ENCODE measurements at places on chromosomes 2 and 18.

DNA sequence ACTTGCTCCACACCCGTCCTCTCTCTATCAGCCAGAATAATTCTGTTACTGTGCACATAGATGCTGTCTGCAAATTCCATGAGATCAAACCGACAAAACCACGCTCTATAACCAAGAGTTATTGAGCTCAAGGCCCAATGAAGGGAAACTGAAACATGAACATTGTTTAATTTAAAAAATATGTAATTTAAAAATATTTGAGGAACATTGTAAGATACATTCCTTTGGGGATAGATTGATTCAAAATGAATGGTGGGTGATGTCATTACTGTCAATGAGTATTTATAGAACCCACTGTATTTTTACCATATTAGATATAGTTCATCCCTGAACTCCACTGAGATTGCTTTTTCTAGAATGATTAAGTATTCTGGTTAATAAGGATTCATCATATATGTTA, 50.4 kb downstream of the NCKAP5 start:
- H3K27ac ChIP-seq, result no peak overlapping the region
- H3K4me1 ChIP-seq, result no peaks in the 10 kb centered on the region
- H3K4me3 ChIP-seq, result no peak overlapping the region
- no peak for DNase-seq

DNA sequence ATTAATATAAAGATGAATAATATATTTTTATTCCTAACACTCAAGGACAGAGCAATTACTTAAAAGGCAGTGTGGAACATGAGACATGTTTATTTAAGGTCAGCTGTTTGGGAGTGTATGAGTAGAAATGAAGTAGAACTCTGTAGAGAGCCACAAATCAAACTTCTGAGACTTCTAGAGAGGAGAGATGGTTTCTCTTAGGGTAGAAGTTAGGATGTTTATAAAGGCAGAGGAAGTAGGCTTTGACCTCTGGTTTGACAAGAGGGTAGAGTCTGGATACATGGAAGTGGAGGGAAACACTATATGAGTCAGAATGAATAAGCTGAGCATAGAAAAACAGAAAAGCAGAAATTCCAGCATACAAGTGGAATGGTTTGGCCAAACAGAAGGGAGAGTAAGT, 262.1 kb upstream of the KLHL14 start:
- no peak overlapping the region for H3K4me3 ChIP-seq
- H3K27ac ChIP-seq, result no peak overlapping the region
- H3K27me3 ChIP-seq, result no peaks in the 10 kb centered on the region
- H3K36me3 ChIP-seq, result no peaks in the 10 kb centered on the region
- H3K4me1 ChIP-seq, result no peaks in the 10 kb centered on the region

DNA sequence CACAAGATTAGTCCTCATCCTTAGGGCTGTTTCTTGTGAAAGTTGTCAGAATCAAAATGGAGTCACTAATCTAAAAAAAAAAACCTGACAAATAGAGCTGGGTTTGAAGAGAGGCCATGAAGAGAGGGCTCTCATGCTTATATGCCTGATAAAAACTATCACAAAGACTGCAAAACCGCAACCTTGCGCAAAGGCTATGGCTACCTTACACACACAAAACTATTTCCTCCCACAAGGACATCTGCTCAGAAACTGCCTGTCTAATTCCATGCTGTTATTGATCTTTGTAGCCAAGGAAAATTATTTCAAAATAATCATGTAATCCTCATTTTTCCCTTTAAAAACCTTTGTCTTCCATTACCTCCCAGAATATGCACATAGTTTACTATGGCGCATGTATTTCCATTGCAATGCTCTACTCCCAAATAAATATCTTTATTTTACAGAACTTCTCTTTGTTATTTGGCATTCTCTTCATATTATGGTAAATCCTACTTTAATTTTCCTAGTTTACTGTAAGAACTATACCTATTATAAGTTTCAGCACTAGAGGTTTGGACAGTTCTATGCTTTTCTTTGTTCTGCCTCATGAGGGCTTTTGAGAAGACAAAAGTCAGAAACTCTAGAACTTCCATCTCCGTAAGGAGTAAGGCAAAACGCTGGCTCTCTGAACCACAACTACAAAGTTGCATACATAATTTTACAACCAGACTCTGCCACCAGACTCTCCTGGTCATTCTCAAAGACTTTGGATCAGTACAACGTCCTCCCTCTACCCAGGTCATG, 9.6 kb upstream of the DPYSL5 start:
- no peaks in the 10 kb centered on the region for H3K36me3 ChIP-seq
- no peak overlapping the region for H3K27ac ChIP-seq
- peaks cover 24% of the 10 kb centered on the region for H3K27me3 ChIP-seq
- no peak overlapping the region for H3K4me3 ChIP-seq
- no peaks in the 10 kb centered on the region for H3K4me1 ChIP-seq
- DNase-seq, result no peak

DNA sequence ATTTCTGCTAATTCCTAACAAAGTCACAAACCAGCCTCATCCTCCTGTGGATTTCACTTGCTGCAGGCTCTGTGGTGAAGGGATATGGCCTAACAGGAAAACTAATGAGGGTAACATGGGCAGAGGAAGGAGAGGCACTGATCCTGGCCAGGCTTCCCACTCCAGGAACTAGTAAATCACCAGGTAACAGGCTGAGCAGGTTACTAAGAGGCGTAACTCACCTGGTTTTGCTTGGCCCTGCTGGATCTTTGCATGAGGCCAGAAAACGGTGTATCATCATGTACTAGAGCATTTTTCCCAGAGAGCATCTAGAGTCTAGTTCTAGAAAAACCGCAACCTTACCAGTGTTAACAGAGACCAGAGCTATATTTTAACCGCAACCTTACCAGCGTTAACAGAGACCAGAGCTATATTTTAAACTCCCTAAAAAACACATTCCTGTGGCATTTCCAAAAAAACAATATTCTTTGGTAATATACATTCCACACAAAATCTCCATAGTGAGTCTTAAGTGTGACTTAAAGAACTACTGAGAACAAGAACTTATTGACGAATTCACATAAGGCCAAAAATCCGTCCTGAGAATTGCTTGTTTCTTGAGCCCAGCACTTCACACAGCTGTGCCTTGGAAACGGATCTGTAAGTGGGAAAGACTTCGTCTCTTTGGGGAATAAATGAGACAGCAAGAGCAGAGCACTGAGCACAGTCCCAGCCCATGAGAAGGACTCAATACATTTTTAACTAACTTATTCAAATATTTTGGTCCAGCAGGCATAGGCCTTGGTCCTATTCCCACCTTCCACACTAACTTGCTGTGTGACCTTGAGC, 43.4 kb downstream of the DPP4 start:
- no peak overlapping the region for H3K27ac ChIP-seq
- no peak overlapping the region for H3K4me3 ChIP-seq
- DNase-seq, result no peak
- H3K36me3 ChIP-seq, result peaks cover 33% of the 10 kb centered on the region

GRCh38 chr2:39246382-39246980, 2.7 kb upstream of the CDKL4 start:
- H3K36me3 ChIP-seq, result peaks cover 14% of the 10 kb centered on the region
- no peaks in the 10 kb centered on the region for H3K27me3 ChIP-seq
- no peak overlapping the region for H3K4me3 ChIP-seq
- H3K27ac ChIP-seq, result no peak overlapping the region
- DNase-seq, result no peak

DNA sequence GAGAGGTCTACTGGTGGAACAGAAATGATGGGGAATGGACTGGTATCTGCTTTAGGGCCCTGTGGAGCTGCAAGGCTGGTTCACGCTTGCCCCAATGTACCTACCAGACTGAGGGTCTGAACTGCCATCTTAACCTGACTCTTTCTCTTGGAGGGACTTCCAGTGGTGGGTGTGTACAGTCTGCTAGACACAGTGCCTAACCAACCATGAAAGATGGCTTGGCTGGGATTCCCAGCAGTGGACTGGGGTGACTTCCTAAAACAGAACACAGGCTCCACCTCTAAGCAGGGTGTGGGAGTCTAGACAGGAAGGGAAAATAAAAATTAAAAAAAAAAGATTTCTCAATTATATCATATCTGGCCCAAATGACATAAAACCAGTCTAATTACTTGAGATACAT, 25.5 kb upstream of the MYO3B start:
- DNase-seq, result no peak
- H3K4me3 ChIP-seq, result no peak overlapping the region
- no peaks in the 10 kb centered on the region for H3K4me1 ChIP-seq
- H3K36me3 ChIP-seq, result no peaks in the 10 kb centered on the region
- H3K27me3 ChIP-seq, result peaks cover 4% of the 10 kb centered on the region

- H3K27ac ChIP-seq, result no peak overlapping the region
- no peaks in the 10 kb centered on the region for H3K36me3 ChIP-seq
- peaks cover 2% of the 10 kb centered on the region for H3K27me3 ChIP-seq
- no peaks in the 10 kb centered on the region for H3K4me1 ChIP-seq
Measured at GRCh38 chr18:6759579-6759978, 30.1 kb downstream of the ARHGAP28 start.

DNA sequence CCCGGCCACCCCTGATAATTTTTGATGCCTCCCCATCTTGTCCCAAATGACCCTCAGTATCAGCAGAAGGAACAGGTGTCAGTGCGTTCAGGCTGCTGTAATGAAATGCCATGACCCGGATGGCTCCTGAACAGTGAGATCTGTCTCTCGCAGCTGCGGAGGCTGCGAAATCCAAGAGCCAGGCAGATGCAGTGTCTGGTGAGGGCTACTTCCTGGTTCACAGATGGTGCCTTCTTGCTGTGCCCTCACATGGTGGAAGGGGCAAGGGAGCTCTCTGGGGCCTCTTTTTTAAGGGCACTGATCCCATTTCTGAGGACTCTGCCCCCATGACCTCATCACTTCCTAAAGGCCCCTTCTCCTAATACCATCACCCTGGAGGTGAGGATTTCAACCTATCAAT, 152.2 kb downstream of the TWIST2 start:
- H3K4me1 ChIP-seq, result no peaks in the 10 kb centered on the region
- DNase-seq, result no peak
- no peaks in the 10 kb centered on the region for H3K36me3 ChIP-seq
- no peak overlapping the region for H3K4me3 ChIP-seq

DNA sequence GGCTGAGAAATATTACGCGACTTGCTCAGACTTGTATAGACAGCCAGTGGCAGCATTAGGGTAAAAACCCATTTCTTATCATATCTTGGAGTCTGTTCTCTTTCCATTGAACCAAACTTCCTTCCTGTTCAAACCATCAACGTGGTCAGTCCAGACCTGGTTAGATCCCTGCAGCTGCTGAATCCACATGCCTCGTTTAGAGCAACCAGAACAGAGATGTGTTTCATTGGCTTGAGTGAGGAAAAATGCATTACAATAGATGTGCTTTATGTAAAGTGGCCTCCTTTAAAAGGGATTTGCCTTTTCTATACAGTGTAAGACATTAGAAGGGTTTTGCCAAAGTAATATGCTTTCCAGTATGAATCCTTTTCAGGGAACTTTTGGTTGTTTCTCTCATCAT, 232.4 kb downstream of the MEIS1 start:
- H3K27me3 ChIP-seq, result no peaks in the 10 kb centered on the region
- H3K4me1 ChIP-seq, result no peaks in the 10 kb centered on the region
- H3K4me3 ChIP-seq, result no peak overlapping the region
- H3K36me3 ChIP-seq, result no peaks in the 10 kb centered on the region

- no peak for DNase-seq
- H3K4me3 ChIP-seq, result no peak overlapping the region
- no peaks in the 10 kb centered on the region for H3K36me3 ChIP-seq
- H3K27me3 ChIP-seq, result no peaks in the 10 kb centered on the region
Measured at GRCh38 chr2:182330451-182331305, 96.2 kb downstream of the PDE1A start.

DNA sequence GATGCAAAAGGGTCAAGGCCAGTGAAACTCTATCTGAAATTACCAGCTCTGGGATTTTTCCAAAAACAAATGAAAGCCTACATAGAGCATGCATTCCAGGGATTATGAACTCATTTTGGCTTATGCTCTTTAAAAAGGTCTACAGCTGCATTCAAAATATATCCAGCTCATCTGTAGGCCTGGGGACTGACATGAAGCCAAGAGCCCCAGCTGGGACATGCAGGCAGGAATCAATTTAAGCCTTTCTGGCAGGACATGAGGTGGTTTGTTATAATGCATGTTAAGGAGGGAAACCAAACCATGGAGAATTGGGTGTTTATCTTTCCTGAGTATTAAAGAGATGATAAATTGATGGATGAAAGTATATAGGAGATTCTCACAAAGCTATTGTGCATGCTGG, 164.5 kb downstream of the RBM43 start:
- H3K27me3 ChIP-seq, result peaks cover 2% of the 10 kb centered on the region
- DNase-seq, result no peak
- H3K36me3 ChIP-seq, result no peaks in the 10 kb centered on the region
- no peaks in the 10 kb centered on the region for H3K4me1 ChIP-seq

DNA sequence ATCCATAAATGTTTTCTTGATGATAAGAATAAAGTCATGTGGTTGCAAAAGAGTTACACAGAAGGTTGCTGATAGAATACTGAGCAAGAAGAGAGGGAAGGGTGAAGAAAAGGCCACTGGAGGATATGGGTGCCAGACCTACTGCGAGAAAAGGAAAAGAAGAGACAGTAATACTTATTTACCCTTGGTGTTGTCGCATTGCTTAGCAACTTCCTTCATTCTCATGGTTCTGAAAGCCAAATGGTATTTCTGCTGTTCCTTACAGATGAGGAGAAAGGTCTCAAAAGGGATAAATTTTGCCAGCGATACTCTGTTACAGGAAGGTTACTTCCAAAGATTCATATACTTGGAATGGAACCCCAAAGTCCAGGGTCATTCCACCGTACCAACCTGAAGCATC, 62.5 kb downstream of the LHCGR start:
- H3K4me1 ChIP-seq, result no peaks in the 10 kb centered on the region
- no peak for DNase-seq
- H3K4me3 ChIP-seq, result no peak overlapping the region
- H3K36me3 ChIP-seq, result no peaks in the 10 kb centered on the region
- peaks cover 7% of the 10 kb centered on the region for H3K27me3 ChIP-seq

GRCh38 chr18:31244771-31245394, 73.1 kb upstream of the DSG1 start:
- no peaks in the 10 kb centered on the region for H3K4me1 ChIP-seq
- H3K27ac ChIP-seq, result no peak overlapping the region
- no peaks in the 10 kb centered on the region for H3K27me3 ChIP-seq
- no peak overlapping the region for H3K4me3 ChIP-seq
- no peak for DNase-seq

GRCh38 chr2:234422981-234423431, 73.9 kb downstream of the ARL4C start:
- peaks cover 78% of the 10 kb centered on the region for H3K4me1 ChIP-seq
- H3K36me3 ChIP-seq, result peaks cover 3% of the 10 kb centered on the region
- peak overlapping the region; percentile 83 for H3K27ac ChIP-seq
- peak; percentile 82 for DNase-seq
- peak overlapping the region; percentile 28 for H3K4me3 ChIP-seq
